ENCODE measurements at places on chromosomes 5 and 9.
A peak's percentile ranks its signal among the peaks of the same experiment; 100 is the strongest.

DNA sequence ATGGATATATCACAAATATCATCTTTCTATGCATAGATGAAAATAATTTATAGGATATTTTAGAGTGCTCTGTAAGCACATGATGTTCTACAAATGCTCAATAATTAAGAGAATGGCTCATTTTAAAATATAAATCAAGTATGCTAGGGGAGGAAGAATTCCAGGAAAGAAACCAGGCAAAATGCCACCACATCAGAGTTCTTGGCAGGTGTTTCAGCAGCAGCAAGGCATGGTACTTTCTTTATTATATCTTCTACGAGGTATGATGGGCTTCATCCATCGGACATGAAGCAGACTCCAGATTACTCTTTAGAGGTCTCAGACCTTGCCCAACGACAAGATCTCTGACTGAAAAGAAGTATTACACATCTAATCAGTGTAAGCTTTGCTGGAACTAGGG lies 316.3 kb upstream of the ARRDC3 start:
- DNase-seq = no peak

- DNase-seq = no peak
These were observed 114.0 kb downstream of the ADAMTSL1 start for GRCh38 chr9:18588002-18588401.

DNA sequence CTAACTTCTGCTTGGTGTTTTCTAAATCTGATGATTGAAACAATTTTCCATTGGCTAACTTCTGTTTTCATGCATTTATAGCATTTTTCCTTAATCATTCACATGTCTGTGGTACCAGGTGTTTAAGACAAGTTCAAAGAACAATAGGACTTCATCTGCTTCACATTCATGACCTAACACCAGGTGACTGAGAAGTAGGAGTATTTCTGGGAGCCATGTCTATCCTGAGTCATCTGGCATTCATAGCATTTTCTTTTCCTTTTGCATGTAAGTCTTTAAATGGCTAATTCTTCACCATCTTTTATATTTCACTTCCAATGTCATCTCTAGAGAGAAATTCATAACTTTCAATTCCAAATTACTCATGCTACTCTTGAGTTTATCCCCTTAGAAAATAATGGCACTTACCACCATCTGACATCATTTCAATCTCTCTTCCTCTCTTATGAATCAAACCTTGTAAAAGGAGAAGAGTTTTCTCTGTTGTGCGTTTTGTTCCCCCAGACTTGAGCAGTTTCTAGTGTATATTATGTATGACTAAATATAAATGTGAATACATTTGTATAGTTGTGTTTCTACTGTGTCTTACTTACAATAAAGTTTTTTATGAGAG lies 1196.1 kb upstream of the CDH9 start:
- DNase-seq = no peak

DNA sequence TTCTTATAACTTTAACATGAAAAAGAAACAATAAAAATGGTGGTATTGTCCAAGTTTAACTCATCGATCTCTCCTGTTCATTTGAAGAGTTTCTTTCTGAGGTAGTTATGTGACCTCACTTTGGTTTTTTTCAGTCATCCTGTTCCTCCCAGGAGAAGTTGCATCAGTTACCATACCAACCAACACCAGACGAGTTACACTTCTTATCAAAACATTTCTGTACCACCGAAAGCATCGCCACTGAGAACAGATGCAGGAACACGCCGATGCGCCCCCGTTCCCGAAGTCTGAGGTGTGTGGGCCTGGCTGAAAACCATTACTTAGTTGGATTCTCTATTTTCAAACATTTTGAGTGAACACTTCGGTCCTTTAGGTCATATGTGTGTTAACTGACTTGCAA lies 96.3 kb downstream of the CD180 start:
- no peak for DNase-seq

GRCh38 chr5:147813696-147814095 lies 17.8 kb downstream of the SPINK1 start:
- DNase-seq = no peak

DNA sequence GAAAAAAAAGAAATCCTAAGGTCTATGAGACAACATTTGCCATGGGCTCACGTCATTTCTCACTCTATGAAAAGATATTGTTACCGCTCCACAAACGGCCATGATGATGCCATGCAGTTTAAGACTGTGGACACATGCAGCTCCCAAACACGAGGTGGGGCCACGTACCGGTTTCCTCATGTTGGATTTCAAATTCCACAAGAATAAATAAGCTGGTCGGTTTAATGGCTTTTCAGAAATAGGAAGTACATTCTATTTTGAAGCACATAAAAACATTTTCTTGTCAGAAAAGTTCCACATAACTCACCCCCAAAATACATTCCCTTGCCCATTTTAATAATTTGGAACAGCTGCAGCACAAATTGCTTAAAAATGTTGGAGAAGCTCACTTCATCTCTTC lies 130.6 kb downstream of the MYO10 start:
- no peak for DNase-seq

DNA sequence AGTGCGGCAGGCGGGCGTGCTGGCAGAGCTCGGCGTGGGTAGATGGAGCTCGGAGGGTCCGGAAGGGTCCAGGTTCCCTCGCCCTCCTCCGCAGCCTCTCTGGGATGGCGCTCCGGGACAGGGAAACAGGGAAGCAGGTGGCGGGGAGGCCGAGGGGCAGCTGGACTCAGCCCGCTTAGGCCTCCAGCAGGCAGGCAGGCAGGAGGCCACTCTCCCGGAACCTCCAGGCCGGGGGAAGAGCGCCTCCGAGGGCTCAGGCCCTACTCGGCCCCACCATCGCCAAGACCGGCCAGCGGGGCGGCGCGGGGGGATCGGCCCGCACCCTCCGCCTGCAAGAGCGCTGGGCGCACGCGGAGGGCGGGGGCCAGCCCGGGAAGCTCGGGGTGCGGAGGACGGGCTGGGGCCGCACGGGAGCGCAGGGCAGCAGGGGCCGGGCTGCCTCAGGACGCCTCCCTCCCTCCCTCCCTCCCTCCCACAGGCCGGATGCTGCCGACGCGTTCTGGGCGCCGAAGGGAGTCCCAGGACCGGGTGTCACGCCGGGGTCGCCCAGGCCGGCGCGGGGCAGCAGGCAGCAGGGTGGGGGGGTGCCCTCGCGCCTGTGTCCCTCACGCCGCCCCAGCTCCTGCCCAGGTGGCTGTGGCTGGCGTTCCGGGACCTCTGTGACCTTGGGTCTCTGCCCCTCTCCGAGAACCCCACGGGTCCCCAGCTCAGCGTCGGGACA lies 977 bp downstream of the MGAT4B start:
- peak; percentile 67 for DNase-seq

DNA sequence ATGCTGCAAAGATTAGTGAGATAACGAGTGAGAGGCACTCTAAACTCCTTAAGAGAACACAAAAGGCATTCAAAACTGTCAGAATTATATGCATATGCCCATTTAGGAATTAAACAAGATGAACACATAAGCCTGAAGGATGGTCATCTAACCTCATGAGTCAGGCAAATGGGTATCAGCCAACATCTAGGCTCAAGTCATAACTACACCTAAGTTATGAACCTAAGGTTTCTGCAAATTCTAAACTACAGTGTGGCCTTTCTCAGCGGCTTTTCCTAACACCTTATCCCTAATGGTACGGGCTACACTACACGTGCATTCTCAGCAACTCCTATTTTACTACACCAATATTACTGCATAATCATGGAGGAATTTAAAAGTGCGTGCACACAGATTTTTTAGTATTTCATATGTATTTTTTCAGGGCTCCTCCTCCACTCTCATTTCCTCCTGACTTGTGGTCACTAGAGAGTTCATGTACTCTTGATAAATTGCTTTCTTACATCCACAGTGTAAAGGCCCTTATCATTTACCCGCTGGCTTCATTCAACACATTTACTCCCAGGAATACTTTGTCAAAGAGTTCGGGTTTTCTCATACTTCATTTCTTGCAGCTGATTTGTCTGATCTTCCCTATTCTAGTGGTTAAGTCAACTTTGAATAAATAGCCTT lies 316.5 kb downstream of the BNC2 start:
- no peak for DNase-seq
